Smooth muscle cell of bladder (primary cell): ENCODE measurements at places on chromosomes 3 and 15. TPM values are rescaled to one million over a fixed set of nuclear protein-coding genes. Genes with fewer than 3 reads are reported as not detected.

Gene KCNMB2
- not detected in 2 replicates for total RNA-seq

Gene COL6A5
- total RNA-seq, result not detected in 2 replicates

Gene PRR23A
- total RNA-seq, result not detected in 2 replicates

Gene RASL12
- 3.1 and 6.5 TPM in 2 replicates for total RNA-seq

Gene PLA2G4E
- total RNA-seq, result not detected in 2 replicates

Gene NANOGP8
- 0.14 TPM in 1 of 2 replicates, not detected in the other for total RNA-seq

Gene SLC22A13
- 0.14 and 0.28 TPM in 2 replicates for total RNA-seq

Gene TIMP4
- total RNA-seq, result 5.1 and 6.8 TPM in 2 replicates

Gene ITGA11
- total RNA-seq, result 28.6 and 55.0 TPM in 2 replicates

Gene TTLL13
- total RNA-seq, result 0.09 and 0.14 TPM in 2 replicates

Gene HTR3E
- total RNA-seq, result not detected in 2 replicates

Gene TRPM1
- not detected in 2 replicates for total RNA-seq

Gene ISLR2
- total RNA-seq, result under 0.01 and 0.28 TPM in 2 replicates

Gene STRIT1
- not detected in 2 replicates for total RNA-seq

Gene PPIP5K1
- 8.7 and 14.7 TPM in 2 replicates for total RNA-seq

Gene DOCK3
- total RNA-seq, result 0.09 and 0.14 TPM in 2 replicates

Gene PPP1R14D
- total RNA-seq, result not detected in 2 replicates

Gene MESP1
- 0.09 and 0.28 TPM in 2 replicates for total RNA-seq

Gene CD200R1
- under 0.01 TPM in 1 of 2 replicates, not detected in the other for total RNA-seq

Gene GATA2
- 1.4 and 1.8 TPM in 2 replicates for total RNA-seq

Gene ROBO2
- 8.0 and 24.9 TPM in 2 replicates for total RNA-seq

Gene C3orf70
- 0.09 and 0.14 TPM in 2 replicates for total RNA-seq

Gene SPATA12
- not detected in 2 replicates for total RNA-seq

Gene NOX5
- total RNA-seq, result under 0.01 and 0.09 TPM in 2 replicates

Gene GOLIM4
- 69.0 and 110 TPM in 2 replicates for total RNA-seq

Gene FAH
- total RNA-seq, result 52.1 and 53.3 TPM in 2 replicates

Gene RAB6B
- total RNA-seq, result 0.14 and 0.37 TPM in 2 replicates

Gene CCNB2
- 7.1 and 9.0 TPM in 2 replicates for total RNA-seq

Gene GOLGA8A
- 8.9 and 9.0 TPM in 2 replicates for total RNA-seq

Gene TEX55
- not detected in 2 replicates for total RNA-seq

Gene GPR62
- under 0.01 and 0.09 TPM in 2 replicates for total RNA-seq

Gene LIPH
- total RNA-seq, result not detected in 2 replicates

Gene EXD1
- not detected in 2 replicates for total RNA-seq

Gene GOLGA6D
- total RNA-seq, result not detected in 2 replicates

Gene DUOX2
- total RNA-seq, result under 0.01 TPM in 1 of 2 replicates, not detected in the other

Gene TUSC7
- not detected in 2 replicates for total RNA-seq

Gene DAZL
- not detected in 2 replicates for total RNA-seq

Gene GRK7
- 0.09 TPM in 1 of 2 replicates, not detected in the other for total RNA-seq

Gene KNG1
- not detected in 2 replicates for total RNA-seq

Gene SPTBN5
- total RNA-seq, result 0.14 and 0.18 TPM in 2 replicates

Gene FBN1
- 857 and 873 TPM in 2 replicates for total RNA-seq

Gene CPLX3
- not detected in 2 replicates for total RNA-seq

Gene XRN1
- total RNA-seq, result 35.1 and 47.5 TPM in 2 replicates

Gene CAMK1
- 33.0 and 34.3 TPM in 2 replicates for total RNA-seq

Gene GUCA1C
- total RNA-seq, result not detected in 2 replicates

Gene PPP2R3A
- 7.0 and 7.5 TPM in 2 replicates for total RNA-seq

Gene CA12
- total RNA-seq, result 42.1 and 108 TPM in 2 replicates

Gene PRR20G
- not detected in 2 replicates for total RNA-seq

Gene ST6GAL1
- total RNA-seq, result 0.43 and 1.7 TPM in 2 replicates

Gene KY
- 0.28 and 0.74 TPM in 2 replicates for total RNA-seq

Gene DUOX1
- total RNA-seq, result under 0.01 TPM in 2 replicates

Gene RBPMS2
- 0.14 TPM in 1 of 2 replicates, not detected in the other for total RNA-seq

Gene ADGRG7
- total RNA-seq, result not detected in 2 replicates

Gene FANCD2OS
- not detected in 2 replicates for total RNA-seq

Gene SLC28A2
- total RNA-seq, result under 0.01 TPM in 1 of 2 replicates, not detected in the other

Gene NPAP1
- total RNA-seq, result not detected in 2 replicates

Gene ADAMTS17
- under 0.01 and 0.09 TPM in 2 replicates for total RNA-seq

Gene SLC12A1
- not detected in 2 replicates for total RNA-seq

Gene IL17RC
- 24.7 and 34.0 TPM in 2 replicates for total RNA-seq
